ENCODE measurements at places on chromosomes 1 and 21.

DNA sequence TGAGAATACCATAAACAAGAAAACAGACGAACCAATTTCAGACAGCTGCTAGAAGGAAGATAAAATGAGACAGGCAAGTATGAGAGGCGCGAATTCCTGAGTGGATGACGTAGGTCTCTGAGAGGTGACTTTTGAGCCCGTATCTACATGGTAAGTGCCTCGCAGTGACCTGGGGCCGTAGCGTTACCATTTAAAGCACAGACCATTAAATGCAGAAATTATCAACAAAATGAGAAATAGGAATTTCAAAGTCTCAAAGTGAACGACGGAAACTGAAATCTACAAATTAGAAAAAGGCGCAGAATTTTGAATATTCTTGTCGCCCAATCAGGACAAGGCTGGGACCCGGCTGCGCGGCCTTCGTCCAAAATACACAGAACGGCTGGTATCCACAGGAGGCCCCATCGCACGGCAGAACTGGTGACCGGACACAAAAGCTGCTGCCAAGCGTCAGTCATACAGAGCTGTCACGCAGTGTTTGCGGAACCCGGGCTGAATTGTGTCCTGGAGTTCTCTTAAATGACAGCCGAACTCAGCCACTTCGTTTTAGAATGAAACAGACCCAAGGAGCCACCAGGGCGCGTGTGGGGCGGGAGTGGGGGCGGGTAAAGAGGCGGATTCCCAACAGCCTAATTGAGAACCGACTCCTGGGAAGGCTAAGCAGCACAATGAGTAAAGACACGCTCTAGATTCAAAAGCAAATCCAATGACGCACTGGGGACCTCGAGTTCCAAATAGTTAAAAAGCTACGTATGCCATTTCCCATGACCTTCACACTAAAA lies 13.8 kb upstream of the BOLA1 start:
- DNase-seq, result peak; percentile 81

DNA sequence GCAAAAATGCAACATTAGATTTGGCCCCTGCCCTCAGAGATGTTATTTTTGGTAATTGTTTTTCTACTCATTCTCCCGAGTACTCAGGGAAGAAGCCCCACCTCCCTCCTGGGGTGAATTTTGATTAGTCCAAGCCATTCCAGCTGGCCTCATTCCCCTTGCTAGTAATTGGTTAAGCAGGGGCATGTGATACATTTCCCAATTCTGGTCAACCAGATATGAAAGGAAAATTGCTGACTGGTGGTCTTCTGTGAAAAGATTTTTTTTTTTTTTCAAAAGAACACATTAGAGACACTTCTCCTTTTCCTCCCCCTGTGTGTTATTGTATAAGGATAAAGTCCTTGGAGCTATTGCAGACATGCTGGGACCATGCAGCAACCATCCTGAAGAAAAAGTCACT lies 71.1 kb upstream of the AKT3 start:
- DNase-seq, result no peak

- DNase-seq, result no peak
Observed at GRCh38 chr1:207850621-207851407, 60.1 kb downstream of the CD34 start.

GRCh38 chr1:230301822-230302221 lies 124.3 kb downstream of the PGBD5 start:
- no peak for DNase-seq

- DNase-seq, result no peak
Observed at GRCh38 chr1:172220376-172220775, 200.1 kb upstream of the C1orf105 start.

GRCh38 chr1:199753513-199753912 lies 274.0 kb upstream of the NR5A2 start:
- no peak for DNase-seq

- DNase-seq, result no peak
Observed at GRCh38 chr1:198523182-198523950, 17.1 kb downstream of the ATP6V1G3 start.

- DNase-seq, result no peak
Observed at GRCh38 chr1:46153732-46154131, 21.2 kb upstream of the TSPAN1 start.

DNA sequence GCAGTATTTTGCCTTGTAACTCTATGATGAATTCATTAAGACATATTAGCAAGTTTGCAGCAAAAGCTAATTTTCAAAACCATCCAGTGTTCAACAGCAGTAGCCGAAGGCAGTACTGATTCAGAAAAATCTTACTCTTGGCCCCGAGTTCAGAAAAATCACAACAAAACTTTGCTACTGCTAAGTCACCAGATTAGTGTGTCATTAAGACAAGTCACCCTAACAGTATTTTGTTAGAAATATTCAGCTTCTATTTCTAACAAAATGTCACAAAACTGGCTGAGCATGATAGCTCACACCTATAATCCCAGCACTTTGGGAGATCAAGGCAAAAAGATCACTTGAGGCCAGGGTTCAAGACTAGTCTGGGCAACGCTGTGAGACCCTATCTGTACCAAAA lies 8.2 kb downstream of the GTF2B start:
- no peak for DNase-seq

GRCh38 chr1:19044975-19045831 lies 88.7 kb upstream of the IFFO2 start:
- DNase-seq, result no peak

- DNase-seq, result no peak
Observed at GRCh38 chr21:34794686-34795085, 125.9 kb downstream of the CLIC6 start.

- no peak for DNase-seq
Observed at GRCh38 chr1:81733480-81733879, 67.3 kb upstream of the ADGRL2 start.

GRCh38 chr1:91529856-91530255 lies 29.2 kb downstream of the CDC7 start:
- peak; percentile 25 for DNase-seq

GRCh38 chr21:44648557-44649311 lies 2.5 kb downstream of the KRTAP10-11 start:
- DNase-seq, result no peak

All from Calu3 (cell line).